ENCODE measurements at places on chromosomes 3 and 15. TPM values are rescaled to one million over a fixed set of nuclear protein-coding genes. Genes with fewer than 3 reads are reported as not detected.

The XCR1 gene
- not detected for polyA plus RNA-seq

The OXTR gene
- 50.0 TPM for polyA plus RNA-seq

The PARP15 gene
- 0.03 TPM for polyA plus RNA-seq

The FOXP1 gene
- polyA plus RNA-seq = 43.3 TPM

The FAM107A gene
- not detected for polyA plus RNA-seq

The ZNF385D gene
- polyA plus RNA-seq = 0.57 TPM

The PLIN1 gene
- 0.07 TPM for polyA plus RNA-seq

The CFAP20DC gene
- polyA plus RNA-seq = 0.96 TPM

All from IMR-90 (cell line).